Daoy (cell line): ENCODE measurements at places on chromosomes 1 and 21.

- DNase-seq, result no peak
These were observed 7.9 kb downstream of the PSMB4 start for GRCh38 chr1:151407304-151407703.

DNA sequence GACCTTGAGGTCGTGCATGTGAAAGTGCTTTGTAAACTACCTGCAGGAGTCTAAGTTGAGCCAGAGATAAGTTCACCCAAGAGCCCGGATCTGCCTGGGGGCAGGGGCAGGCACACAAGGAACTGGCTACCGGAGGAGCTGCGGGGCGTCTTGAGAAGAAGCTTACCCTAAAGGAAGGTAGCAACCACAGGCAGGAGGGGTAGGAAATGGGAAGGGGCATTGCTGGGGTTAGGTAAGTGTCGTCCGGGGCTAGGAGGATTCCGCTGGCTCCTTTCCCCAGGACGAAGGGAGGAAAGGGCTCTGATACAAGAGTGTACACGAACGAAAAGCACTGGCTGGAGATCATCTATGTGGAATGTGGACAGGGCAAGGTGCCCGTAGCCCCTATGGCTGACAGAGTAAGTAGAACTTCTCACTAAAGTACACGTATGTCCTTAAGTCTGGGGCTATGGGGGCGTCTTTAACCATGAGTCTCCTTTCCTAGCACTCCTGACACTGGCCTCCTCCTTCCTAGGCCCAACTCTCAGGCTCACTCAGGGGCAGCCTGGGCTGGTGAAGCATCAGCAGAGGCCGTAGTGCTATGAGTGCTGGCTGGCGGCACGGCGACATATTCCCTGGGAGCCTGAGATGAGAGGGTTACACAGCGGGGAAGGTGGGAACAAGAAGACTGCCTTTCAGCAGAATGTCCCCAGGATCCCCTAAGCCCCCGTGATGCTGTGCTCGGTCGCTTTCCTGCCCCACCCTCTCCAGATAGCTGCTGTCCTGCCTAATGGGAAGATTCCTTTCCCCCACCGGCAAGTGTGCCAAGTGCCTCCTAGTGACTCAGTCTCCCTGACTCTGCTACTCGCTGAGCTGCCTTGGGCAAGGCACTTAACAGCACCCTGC, 9.1 kb upstream of the GALNT2 start:
- DNase-seq, result no peak

DNA sequence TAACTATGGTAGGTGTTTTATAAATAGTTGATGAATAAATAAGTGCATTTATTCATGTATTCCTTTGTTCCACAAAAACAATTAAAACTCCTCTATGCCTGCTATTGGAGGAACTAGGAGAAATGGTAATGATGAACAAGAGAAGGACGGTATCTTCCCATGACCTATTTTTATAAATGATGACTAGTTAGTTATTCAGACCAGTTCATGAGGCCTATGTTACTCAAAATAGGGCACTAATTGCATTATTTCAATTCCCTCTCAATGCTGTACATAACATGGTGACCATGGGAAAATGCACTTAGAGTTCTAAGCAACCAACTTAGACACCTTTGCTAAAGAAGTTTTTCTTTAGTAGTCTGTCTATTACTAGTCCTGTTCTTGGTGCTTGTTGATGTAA, 53.1 kb downstream of the XCL1 start:
- DNase-seq, result no peak

GRCh38 chr1:201898992-201899391, 10.3 kb downstream of the SHISA4 start:
- DNase-seq, result no peak

DNA sequence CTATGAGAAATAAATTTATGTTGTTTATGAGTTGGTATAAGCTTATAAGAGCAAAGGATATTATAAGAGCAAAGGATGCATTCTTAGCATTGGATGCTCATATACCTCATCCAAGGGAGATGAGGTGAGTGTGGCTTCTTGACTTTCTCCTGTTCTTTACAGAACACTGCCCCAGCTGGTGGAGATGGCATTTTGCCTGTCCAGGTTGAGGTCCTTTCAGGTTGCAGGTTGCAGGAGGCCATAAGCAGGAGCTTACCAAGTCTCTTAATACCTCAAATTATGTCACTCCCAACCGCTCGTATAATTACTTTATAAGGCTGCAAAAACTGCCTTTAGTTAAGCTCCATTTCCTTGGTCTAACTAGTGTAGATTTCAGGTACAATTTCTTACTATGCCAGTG, 66.7 kb downstream of the RPE65 start:
- no peak for DNase-seq

- DNase-seq, result no peak
These were observed 871.6 kb downstream of the BRINP3 start for GRCh38 chr1:189606047-189606446.

- no peak for DNase-seq
These were observed 45.3 kb downstream of the TLR5 start for GRCh38 chr1:223097713-223098112.

GRCh38 chr1:91537281-91537986, 36.8 kb downstream of the CDC7 start:
- DNase-seq, result no peak

DNA sequence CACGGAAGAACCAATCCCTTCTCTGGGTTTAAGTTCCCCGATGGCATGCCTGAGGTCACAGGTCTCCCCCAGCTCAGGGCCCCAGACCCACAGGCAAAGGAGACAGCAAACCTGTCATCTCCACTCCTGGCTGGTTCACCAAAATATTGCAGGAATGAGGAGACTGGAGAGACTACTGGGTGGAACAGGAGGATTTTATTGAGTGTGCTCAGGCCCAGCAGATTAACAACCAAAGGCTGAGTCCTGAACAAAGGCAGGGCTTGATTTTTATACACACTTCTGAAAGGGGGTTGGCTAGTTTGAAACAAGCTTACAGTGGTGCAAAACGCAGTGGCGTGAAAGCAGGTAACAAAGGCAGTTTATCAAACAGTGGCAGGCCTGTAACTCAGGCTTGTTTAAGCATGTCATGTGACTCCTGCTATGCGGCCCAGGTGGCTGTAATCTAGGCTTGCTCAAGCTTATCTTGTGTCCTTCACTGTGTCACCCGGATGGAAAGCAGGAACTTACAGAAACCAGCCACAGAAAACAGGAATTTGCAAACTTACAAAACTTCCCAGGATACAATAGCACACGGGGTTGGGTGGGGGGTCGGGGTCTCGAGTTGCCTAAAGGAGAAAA, 27.4 kb upstream of the KCNJ15 start:
- DNase-seq, result no peak

DNA sequence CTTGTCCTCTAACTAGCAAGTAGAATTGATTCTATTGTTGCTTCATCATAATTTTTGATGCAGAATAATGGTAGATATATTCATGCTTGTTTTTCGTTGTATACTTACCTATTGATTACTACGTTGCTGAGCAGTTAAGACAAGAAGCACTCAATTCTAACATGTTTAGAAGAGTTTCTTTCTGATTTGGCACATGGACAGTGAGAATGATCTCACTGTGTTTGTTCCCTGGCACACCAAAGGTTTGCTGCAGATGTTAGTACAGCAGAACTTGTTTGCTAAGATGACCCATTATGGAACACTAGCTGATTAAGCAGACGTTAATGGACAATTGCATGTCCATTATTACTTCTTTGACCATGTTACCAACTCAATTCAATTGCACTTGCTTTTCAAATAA, 184.7 kb upstream of the SGIP1 start:
- no peak for DNase-seq

DNA sequence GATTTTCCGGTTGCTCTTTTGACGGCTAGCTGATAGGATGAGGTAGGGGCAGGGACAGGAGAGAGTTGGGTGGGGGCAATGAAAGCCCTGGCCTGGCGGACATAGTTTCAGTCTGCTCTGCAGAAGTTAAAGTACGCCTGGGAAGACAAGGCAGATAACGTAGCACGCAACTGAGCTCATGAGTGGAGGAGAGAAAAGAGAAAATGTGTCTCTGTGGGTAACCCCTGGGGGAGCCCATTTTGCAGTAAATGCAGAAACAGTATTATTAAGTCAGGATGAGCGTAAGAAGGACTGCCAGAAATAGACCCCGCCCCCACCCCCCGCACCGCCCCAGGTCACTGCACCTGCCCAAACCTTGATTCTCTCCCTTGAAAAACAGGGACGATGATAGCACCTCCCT, 51.7 kb upstream of the TARBP1 start:
- no peak for DNase-seq

- DNase-seq, result no peak
These were observed 6.5 kb upstream of the C1orf146 start for GRCh38 chr1:92211166-92211565.

DNA sequence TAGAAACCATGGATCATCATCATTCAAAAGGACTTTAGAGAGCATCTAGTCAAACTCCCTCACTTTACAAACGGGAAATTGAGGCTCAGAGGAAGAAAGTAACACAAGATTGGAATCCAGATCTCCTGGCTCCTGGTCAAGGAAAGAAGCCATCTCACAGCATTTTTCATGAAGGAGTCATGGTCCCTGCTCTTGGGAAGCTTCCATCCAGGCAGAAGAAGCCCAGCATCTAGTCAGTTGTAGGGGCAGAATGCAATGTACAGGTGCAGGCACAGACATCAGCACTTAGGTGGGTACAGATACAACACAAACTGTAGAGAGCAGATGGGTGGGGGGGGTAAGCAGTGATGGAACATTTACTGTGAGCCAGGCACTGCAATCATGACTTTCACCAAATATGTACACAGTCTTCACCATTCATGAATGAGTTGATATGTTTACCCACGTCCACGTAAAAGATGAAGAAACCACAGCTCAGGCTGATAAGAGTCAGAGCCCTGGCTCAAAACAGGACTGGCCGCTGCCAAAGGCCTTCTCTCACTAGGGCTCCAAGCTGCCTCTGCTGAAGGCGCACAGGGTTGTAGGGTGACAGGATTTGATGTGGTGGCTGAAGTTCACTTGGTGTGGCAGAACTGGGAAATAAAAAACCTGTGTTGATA, 44.0 kb downstream of the OPTC start:
- no peak for DNase-seq

- DNase-seq, result peak; percentile 22
These were observed 220.5 kb upstream of the B3GALT2 start for GRCh38 chr1:193406901-193407300.

DNA sequence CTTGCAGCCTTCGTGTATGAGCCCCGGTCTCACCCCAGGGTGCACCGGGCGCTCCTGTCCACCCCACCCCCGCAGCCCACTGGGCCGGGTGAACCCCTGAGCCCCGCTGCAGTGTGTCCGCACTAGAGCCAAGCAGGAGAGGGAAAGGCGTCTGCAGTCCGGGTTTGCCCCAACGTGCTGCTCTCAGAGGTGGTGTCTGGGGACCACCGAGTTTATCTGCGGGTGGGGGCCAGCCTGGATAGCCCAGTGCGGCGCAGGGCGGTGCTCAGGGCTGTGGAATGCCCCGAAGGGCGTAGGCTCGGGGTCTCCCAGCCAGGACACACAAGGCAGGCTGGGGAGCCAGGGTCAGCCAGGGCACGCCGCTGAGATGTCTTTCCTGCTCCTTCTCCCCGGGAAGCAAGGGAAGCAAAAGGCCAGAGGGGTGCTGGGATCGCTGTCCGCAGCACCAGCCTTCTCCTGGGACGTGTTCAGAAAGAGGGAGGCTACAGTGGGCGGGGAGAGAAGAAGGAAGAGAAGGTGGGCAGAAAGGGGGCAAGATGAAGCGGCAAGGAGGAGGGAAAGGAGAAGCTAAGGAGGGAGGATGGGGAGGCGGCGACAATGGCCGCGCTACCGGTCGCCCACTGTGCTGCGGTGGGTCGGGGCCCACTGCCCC, 56.6 kb downstream of the MAB21L3 start:
- DNase-seq, result peak; percentile 42

DNA sequence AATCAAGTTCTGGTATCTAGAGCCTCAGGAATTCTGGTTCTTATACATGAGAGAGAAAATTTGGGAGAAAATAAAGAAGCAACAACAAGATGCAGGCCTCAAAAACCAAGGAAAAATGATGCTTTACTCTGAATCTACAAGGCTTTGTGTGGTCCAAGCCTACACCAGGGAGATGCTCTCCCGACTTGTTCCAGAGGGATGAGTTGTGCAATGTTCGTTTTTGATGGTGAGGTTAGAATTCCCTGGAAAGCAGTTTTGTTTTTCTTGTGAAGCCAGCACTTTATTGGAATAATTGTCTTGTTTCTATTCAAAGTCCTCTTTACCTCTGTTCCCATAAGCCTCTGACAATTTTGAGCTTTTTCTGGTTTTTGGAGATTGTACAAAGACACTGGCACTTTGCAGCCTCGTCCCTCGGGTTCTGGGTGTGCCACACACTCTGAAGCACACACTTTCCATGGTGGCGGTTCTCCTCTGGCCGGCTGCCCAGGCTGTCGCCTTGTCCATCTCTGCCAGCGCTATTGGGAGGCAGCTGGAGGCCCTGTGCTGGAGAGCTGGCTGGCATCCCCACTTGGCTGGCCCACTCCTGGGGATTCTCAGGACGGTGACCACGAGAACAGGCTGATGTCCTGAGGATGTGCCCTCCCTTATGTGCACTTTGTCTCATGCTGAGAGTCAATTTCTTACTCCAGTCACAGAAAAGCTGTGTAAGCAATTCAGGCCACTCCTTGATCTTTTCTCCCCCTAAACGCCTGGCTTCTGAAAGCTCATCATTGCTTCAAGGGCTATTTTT, 70.2 kb downstream of the EDEM3 start:
- DNase-seq, result no peak

DNA sequence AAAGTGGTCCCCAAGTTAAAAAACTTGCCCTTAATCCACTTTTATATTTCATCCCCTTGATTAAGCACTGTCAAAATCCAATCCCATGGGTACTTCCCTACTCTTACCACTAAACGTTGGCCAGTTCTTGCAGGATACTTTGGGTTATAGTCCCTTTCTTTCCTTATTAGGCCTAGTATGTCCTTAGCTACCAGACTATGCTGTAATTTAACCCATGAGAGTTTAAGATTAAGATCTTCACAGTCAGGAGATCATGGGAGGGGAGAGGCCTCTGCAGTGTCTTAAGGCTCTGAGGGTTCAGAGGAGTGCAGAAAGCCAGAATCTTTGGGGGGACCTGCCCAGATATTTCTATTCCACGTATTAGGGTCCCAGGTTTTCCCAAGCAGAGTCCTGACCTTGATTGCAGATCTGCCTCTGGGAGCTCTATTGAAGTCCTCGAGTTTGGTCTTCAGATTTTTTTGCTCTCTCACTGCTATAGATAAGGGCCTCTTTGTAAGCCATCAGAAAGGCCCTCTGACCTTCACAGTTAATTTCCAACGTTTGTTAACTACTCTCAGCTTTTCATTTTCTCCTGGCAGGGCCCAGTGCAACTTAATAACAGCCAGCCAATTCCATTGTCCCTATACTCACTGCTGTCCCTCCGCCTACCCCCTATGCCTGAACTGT, 9.0 kb upstream of the CGN start:
- DNase-seq, result no peak
